ENCODE measurements at places on chromosomes 6 and 20.
A peak's percentile ranks its signal among the peaks of the same experiment; 100 is the strongest.

DNA sequence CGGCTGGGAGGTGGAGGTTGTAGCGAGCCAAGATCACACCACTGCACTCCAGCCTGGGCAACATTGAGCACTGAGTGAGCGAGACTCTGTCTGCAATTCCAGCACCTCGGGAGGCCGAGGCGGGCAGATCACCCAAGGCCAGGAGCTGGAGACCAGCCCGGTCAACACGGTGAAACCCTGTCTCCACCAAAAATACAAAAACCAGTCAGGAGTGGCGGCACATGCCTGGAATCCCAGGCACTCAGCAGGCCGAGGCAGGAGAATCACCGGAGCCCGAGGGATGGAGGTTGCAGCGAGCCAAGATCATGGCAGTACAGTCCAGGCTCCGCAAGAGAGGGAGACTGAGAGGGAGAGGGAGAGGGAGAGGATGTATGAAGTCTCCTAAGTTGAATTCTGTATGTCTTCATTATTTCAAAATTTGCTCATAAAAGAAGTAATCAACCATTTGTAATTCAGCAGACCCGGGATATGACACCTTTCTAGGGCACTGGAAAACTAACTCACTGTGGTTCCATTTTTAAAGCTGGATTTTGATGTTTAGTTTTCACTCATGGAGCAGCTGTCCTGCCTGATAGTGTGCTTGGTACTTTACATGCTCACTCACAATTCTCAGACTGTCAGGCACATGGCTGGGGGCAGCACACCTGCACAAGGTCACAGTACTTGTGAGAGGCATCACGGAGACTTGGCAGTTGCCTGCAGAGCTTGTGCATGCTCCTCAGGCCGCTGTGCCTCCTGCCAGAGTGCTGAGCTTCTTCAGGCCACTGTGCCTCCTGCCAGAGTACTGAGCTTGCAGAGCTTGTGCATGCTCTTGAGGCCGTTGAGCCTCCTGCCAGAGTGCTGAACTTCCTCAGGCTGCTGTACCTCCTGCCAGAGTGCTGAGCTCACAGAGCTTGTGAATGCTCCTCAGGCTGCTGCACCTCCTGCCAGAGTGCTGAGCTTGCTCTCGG, 106.2 kb downstream of the ERMARD start:
- DNase-seq: no peak

GRCh38 chr6:151095538-151096254, 144.1 kb upstream of the AKAP12 start:
- DNase-seq: no peak

- DNase-seq: no peak
Measured at GRCh38 chr6:53669592-53669991, 4.0 kb upstream of the KLHL31 start.

GRCh38 chr6:132948889-132949288, 134.5 kb downstream of the RPS12 start:
- DNase-seq: no peak

DNA sequence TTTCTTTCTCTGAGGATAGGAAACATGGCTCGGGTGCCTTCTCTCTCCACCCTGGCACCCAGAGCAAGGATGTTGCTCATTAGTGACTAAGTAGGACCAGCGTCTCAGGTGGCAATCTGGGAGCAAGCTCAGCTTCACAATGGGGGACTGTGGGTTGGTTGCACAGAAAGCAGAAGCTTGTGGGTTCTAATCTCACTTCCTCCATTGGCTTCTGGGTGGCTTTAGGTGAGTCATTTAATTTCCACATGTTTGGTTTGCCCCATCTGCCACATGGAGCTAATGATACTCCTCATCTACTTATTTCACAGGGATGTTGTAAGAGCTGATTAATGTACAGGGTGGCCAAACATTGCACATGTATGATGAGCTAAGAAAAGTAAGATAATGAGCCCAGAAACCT, 54.8 kb upstream of the AKIRIN2 start:
- peak; percentile 31 for DNase-seq

GRCh38 chr6:121956782-121957181, 442.7 kb upstream of the HSF2 start:
- DNase-seq: no peak

- DNase-seq: no peak
Measured at GRCh38 chr20:49063279-49063678, 17.2 kb downstream of the CSE1L start.

All from CD4-positive, alpha-beta T cell treated with Interleukin-17A for 4 hours (primary cell).